Stimulated activated naive CD4-positive, alpha-beta T cell treated with Interleukin-2 at 50 U/mL for 16 hours (primary cell): ENCODE measurements at places on chromosomes 13 and 19.

- no peak for DNase-seq
Observed at GRCh38 chr13:41196620-41197019, 2.3 kb upstream of the KBTBD7 start.

DNA sequence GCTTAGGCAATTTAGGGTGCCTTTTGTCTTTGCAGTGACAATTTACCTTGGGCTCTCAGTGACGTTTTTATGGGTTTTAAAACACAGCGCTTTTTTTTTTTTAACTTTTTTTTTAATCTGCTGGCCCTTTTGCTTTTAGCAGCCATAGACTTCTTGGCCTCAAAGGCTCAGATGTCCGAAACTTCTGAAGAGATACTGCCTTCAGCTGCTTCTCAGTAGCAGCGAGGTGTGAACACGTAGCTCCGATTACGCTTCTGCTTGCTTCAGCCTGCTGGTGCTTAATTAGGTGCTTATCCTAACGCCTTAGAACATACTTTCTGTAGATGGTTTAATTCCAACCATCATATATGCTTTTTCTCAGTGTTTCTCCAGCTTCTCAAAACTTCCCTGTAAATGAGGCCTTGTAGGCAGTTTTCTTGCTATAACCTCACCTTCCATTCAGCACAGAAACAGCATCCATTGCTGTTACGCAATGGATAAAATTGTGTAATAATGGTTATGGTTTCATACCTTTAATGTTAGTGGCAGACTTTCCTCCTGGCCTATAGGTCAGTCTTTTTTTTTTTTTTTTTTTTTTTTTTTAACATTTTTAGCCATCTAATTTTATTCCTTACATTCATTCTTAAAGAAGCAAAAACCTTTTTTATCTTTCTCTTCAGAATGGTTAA is 723.9 kb downstream of the GPC5 start:
- DNase-seq: no peak

- no peak for DNase-seq
Observed at GRCh38 chr19:51321799-51322198, 10.4 kb downstream of the IGLON5 start.

DNA sequence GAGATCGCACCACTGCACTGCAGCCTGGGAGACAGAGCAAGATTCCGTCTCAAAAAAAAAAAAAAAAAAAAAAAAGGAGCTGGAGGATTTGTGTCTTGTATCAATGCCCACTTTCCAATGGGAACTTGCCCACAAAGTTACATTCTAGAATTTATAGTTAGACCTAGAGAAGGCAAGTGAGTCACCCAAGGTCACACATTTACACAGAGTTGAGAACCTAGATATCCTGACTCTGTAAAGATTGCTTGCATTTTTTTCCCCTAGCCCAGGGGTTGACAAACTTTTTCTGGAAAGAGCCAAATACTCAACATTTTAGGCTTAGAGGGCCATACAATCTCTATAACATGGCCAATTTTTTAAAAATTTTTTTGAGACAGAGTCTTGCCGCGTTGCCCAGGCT is 7.7 kb upstream of the BRD4 start:
- DNase-seq: no peak

- DNase-seq: peak; percentile 27
Observed at GRCh38 chr13:99356262-99357091, 49.3 kb upstream of the GPR183 start.

DNA sequence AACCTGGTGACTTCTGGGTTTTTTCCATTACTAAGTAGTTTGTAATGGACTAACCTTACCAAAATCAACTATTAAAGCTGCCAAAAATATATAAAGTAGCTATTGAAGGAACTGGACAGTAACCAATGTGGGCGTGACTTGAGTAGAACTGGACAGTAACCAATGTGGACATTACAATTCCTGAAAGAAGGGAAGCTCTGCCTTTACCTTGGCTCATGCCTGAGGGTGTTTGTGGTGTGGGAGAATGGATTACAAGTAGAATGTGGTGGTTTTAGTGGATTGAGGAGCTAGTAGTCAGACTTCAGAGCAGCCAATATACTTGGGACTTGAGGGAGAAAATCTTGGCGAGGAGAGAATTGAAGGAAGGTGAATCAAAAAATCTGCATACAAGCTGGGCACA is 17.5 kb downstream of the LRRC63 start:
- DNase-seq: no peak
